Kidney epithelial cell (primary cell): ENCODE measurements at places on chromosomes 7 and 10. TPM values are rescaled to one million over a fixed set of nuclear protein-coding genes. Genes with fewer than 3 reads are reported as not detected.

DNA sequence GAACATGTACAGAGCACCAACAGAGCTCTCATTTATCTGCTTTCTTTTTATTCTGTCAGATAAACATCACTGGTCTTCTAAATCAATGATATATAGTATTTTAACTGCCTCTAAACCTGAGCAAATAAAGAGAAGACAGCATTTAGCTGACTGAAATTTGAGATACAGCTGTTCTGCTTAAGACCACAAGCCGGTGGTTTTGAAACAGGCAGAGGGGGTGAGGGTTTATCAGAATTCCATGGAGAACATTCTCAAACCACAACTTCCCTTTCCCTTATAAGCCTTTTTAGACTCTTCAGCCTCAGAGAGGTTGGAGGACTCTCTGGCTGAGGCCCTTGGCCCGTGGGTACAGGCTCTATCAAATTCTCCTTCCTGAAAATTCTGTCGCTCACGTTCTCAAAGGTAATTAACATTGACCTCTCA is 87.4 kb upstream of the RSU1 start:
- DNase-seq: no peak

DNA sequence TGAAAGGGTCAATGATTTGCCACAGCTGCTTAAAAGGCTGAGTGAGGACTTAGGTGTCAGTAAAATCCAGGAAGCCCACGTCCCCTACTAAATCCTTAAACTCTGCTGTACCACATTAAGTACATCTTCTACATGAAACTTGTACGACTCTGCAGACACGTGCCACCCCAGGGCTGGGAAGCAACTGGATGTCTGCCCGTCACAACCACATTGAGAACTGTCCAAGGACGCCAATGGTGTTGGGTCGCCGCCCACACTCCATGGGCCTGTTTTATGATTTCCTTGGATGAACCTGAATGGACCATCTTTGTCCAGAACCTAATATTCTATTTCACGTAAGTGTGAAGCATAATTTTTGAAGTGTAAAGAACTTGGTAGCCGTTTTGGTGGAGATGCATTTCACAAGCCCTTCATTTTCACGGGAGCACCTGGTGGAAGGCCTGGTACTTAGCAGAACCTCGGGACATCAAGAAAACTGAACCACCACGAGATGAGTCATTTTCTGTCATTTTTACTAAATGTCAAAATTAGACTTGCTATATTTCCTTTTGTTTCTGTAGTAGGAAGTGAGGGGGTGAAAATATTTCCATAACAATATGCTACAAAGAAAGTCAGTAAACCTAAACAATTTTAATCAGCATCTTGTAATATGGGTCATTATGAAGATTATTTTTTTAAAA is 134.9 kb downstream of the SFMBT2 start:
- DNase-seq: no peak

GRCh38 chr7:88314061-88314491 is 7.4 kb upstream of the STEAP4 start:
- no peak for DNase-seq

SEMA3A gene
- total RNA-seq: 6.2 and 6.8 TPM in 2 replicates

- no peak for DNase-seq
Measured at GRCh38 chr10:72073708-72074573, 14.4 kb downstream of the SPOCK2 start.

DNA sequence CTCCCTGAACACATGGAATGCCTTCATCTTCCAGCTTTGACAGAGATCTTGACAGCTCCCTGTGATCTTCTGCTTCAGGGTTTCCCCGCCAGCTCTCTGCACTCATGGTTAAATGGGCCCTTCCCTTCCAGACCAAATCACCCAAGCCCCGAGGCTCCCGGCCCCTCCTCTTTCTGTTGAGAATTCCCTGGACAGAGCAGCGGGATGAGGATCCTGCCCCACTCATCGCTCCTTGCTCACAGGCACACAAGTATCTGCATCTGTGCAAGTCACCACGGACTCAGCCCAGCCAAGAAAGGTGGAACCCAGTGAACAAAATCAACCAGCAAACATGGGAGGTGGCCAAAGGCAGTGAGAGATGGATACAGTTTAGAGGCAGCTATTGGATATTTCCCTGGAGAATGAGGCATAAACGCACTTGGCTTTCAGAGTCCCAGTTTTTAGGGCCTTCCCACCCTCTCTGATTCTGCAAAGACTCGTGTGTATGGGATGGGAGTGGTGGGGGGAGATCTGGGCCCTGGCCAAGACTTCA is 37.7 kb upstream of the CXCL12 start:
- no peak for DNase-seq

SCART1 gene
- total RNA-seq: 0.14 TPM in 1 of 2 replicates, not detected in the other

GRCh38 chr10:68155615-68156210 is 46.4 kb downstream of the MYPN start:
- DNase-seq: no peak

GIMAP5 gene
- 0.17 TPM in 1 of 2 replicates, not detected in the other for total RNA-seq

- DNase-seq: no peak
Measured at GRCh38 chr7:34298492-34299013, 359.5 kb upstream of the NPSR1 start.

DNA sequence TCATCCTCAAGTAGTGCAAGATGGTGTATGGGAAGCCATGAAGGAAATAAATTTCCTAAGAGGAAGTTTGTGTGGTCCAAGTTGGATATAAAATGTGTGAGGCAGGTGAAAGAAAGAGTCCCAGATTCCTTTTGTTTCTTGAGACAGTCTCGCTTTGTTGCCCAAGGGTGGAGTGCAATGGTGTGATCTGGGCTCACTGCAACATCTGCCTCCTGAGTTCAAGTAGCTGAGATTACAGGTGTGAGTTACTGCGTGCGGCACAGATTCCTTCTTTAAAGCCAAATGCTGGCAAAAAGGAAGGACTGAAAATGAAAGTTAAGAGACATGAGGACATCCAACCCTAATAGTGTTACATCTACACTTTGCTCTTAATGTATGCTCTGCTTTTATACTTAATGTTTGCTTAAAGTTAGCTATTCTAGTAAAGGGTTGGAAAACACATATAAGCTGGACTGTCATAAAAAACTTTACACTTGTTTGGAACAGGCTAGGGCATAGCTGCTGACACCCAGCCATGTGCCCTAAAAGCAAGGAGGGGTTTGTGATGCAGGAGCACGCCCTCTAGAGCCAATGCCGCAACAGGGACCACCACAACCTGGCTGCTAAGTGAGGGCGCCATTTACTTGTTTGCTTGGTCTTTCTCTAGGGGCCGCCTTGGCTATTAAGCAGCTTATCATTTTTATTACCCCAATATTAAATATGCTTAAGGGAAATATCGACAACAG is 34.5 kb downstream of the CLEC2L start:
- DNase-seq: no peak

- DNase-seq: no peak
Measured at GRCh38 chr10:61897671-61898434, 3.6 kb upstream of the ARID5B start.

- no peak for DNase-seq
Measured at GRCh38 chr7:8121243-8121642, 140.7 kb downstream of the ICA1 start.

FKBP6 gene
- total RNA-seq: not detected in 2 replicates

DNA sequence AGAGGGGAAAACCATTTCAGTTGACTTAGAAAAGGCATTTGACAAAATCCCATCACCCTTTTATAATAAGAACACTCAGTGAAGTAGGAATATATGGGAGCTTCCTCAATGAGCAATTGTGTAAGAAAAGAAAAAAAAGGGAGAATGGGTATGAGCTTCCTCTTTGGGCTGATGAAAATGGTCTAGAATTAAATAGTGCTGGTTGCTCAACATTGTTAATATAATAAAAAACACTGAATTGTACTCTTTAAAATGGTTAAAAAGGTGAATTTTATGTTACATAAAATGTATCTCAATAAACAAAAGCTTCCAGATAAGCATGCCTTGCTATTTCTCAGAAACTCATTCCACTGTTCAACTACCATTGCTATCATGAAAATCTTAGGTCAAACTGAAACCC is 40.6 kb downstream of the LRRC17 start:
- DNase-seq: no peak

DNA sequence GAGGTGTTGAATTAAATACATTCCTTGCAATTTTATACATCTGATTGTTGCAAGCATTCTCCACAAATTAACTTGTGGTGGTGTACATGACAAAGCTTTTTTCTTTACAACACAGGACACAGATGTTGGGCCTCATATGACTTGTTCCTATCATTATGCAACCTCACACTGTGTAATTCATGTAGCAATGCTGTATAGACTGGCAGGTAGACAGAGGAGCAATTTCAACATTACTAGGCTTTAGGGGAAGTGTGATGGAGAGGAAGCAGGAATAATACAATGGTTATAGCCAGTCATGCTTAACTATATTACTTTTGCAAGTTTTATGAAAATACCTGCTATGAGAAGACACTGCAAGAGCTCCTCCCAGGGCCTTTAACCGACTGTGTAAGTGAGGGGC is 832.1 kb downstream of the CNTNAP2 start:
- DNase-seq: no peak

DNA sequence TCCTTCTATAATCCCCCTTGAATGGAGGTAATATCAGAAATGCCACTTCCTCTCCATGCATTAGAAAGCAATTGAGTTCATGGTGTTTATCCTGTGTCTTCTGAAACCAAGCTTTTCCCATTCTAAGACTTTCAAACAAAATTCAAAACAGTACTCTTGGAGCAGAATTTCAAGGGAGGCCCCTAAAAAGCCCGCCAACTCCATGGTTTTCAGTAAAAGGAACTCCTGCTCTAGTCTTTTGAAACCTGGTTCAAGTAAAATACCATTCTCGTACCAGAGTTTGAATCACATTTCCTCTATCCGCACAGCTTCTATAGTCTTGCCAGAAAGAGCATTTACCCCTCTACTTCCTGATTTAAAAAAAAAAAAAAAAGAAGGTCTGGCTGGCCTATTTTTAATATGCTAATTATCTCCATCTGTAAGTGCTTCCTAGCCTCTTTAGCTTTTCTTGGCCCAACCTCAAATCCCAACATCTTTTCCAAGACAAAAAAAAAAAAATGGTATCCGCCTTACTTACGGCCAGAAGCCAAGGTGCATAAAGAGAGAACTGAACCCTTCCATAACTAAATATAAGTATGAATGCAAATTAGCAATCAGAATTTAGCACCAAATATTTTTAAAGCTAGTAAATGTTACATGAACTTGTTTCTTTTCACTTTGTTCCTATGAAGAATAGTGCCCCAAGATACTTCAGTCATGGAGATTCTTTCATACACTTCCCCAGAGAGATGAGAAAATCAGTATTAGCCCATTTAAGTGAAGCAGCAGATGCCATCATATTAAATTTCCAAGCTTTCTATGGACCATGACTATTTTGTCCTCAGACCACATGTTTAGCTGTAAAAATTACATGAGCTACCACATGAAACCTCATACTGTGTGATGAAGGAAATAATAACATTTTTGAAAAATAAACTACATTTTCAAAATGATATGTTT is 199.9 kb upstream of the FAM3C start:
- no peak for DNase-seq

RBP4 gene
- total RNA-seq: not detected in 2 replicates

DNA sequence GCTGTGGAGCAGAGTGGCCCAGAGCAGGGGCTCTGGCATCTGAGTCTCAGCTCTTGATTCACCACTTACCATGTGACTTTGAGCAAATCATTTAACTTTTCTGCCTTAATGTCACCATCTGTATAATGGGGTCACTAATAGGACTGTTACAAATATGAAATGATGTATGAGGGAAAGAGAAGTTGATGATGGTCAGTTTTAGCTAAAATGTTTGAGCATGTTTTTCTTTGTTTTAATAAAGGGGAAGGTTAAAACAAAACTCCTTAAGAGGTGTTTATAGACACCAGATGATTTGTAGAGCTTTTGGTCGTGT is 81.0 kb downstream of the CCNY start:
- no peak for DNase-seq

SPAM1 gene
- not detected in 2 replicates for total RNA-seq

DNA sequence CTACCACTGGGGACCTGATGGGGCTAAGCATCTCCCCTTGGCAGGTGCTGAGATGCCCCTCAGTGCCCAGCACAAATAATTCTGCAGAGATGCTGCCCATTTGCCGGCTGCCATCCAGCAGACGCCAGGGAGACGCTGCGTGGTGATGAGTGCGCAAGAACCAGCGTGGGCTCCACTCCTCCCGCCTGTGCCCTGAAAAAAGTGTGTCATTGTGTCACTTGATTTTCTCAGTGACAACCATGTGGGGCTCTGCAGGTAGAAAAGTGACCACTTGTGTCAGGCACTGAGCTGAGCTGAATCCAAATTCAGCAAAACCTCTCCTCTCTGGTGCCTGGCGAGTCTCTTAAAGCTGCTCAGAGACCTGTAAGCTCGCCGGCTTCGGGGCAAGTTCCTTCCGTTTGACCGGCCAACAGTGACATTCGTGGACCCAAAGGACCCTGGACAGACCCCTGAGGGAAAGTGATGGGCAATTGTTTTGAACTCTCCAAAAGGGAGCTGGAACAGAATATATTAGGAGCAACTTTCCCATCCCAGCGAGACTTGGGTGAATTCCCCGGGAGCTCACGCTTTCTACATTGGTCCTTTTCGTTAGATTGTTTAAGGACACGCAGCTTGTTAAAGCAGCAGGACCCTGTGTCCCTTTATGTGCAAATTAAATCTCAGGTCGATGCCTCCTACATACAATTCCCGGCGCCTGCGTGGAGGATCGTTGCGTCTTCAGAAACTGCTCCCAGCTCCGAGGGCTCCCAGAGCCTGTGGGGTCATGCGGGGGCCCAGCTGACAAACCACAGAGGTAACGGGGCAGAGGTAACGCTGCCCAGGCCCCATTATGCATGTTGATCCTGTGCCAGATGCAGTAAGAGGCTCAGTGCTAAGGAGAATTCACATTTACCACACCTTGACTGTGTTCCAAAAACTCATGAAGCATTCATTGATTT is 332.7 kb downstream of the ADARB2 start:
- no peak for DNase-seq

- DNase-seq: no peak
Measured at GRCh38 chr10:3473271-3473670, 300.7 kb upstream of the PITRM1 start.

DNA sequence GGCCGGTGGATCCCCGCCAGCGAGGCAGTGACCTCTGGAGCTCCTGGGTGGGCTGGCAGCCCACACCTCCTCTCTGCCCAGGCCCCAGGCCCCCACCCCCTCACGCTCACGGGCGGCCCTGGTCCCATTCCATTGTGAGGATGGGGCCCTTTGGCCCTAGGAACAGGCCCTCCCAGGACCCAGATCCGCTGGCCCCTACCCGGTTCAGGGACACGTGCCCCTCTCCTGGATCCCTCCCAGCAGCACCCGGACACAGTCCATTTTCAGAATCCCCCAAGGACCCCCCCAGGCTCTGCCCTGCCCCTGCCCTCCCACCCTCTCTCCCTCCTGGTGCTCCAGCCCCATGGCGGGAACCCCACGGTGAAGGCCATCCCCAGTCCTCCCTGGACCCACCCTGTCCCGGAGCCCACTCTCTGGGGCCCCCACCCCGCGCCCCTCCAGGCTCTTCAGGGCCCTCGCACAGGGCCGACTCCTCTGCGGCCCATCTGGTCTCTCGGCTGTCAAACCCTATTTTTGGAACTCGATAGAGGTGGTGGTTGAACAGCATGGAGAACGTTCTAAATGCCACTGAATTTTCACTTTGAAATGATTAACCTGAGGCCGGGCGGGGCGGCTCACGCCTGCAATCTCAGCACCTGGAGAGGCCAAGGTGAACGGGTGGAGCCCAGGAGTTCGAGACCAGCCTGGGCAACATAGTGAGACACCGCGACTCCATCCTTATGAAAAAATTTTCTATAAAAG is 8.1 kb downstream of the ADAP1 start:
- DNase-seq: no peak
